ENCODE measurements at places on chromosomes 5 and 9.
A peak's percentile ranks its signal among the peaks of the same experiment; 100 is the strongest.

- H3K36me3 ChIP-seq = no peaks in the 10 kb centered on the region
- no peaks in the 10 kb centered on the region for H3K4me1 ChIP-seq
- no peak for DNase-seq
- H3K27ac ChIP-seq = no peak overlapping the region
Observed at GRCh38 chr9:121939643-121940042, 153.5 kb downstream of the TTLL11 start.

GRCh38 chr9:105385381-105385985 lies 62.4 kb upstream of the FSD1L start:
- H3K4me3 ChIP-seq = no peak overlapping the region
- H3K4me1 ChIP-seq = no peaks in the 10 kb centered on the region
- H3K27ac ChIP-seq = no peak overlapping the region
- H3K27me3 ChIP-seq = no peaks in the 10 kb centered on the region
- peaks cover 3% of the 10 kb centered on the region for H3K36me3 ChIP-seq
- no peak for DNase-seq

GRCh38 chr9:25442526-25442925 lies 235.7 kb downstream of the TUSC1 start:
- H3K27me3 ChIP-seq = no peaks in the 10 kb centered on the region
- H3K36me3 ChIP-seq = no peaks in the 10 kb centered on the region
- H3K27ac ChIP-seq = no peak overlapping the region
- no peak for DNase-seq
- no peak overlapping the region for H3K4me3 ChIP-seq

GRCh38 chr5:16464664-16465543 lies 696 bp downstream of the ZNF622 start:
- peak overlapping the region; percentile 56 for H3K27ac ChIP-seq
- peak; percentile 6 for DNase-seq
- H3K27me3 ChIP-seq = no peaks in the 10 kb centered on the region
- H3K4me1 ChIP-seq = peaks cover 27% of the 10 kb centered on the region
- peak overlapping the region; percentile 82 for H3K4me3 ChIP-seq

GRCh38 chr9:125532412-125532811 lies 174.6 kb downstream of the MAPKAP1 start:
- H3K27ac ChIP-seq = no peak overlapping the region
- H3K4me1 ChIP-seq = no peaks in the 10 kb centered on the region
- no peaks in the 10 kb centered on the region for H3K27me3 ChIP-seq
- no peaks in the 10 kb centered on the region for H3K36me3 ChIP-seq
- no peak for DNase-seq

GRCh38 chr9:107899961-107900330 lies 410.4 kb upstream of the KLF4 start:
- H3K4me1 ChIP-seq = no peaks in the 10 kb centered on the region
- H3K27ac ChIP-seq = no peak overlapping the region
- H3K4me3 ChIP-seq = no peak overlapping the region
- H3K27me3 ChIP-seq = no peaks in the 10 kb centered on the region
- DNase-seq = no peak

DNA sequence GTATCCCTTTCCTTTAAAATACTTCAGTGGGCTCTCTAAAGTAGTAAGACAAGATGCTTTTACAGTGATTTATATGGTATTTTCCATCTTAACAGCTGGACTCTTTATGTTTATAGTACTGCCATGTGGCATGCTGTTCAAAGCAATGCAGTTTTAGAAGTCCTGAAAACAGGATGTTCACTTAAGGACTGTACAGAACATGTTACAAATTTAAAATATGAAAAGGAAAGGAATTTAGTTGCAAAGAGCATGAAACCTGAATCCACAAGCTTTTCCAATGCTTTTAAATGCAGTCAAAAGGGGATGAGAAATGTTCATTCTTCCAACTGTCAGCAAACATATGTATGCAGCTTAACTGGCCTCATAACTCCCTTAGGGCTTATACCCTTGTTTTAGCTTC lies 580.2 kb downstream of the EFNA5 start:
- no peak overlapping the region for H3K27ac ChIP-seq
- no peaks in the 10 kb centered on the region for H3K27me3 ChIP-seq
- peak; percentile 12 for DNase-seq

All from endothelial cell of umbilical vein (primary cell).